ENCODE measurements at places on chromosomes 5 and 9.

DNA sequence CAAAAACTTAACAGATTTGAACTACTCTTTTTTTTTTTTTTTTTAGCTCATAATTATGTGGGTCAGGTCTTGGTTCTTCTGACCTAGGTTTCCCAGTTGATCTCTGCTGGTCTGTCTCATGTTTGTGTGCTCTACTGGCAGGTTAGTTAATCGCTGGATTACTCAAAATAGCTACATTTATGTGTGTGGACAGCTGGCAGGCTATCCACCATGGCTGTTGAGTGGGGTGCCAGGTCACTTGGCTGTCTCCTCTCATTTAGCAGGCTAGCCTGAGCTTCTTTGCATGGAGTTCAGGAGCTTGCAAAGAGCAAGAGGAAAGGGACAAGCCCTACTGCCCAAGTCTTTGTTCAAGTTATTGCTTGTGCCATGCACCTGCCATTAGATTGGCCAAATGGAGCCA lies 9.3 kb downstream of the ADCY2 start:
- no peak for DNase-seq

DNA sequence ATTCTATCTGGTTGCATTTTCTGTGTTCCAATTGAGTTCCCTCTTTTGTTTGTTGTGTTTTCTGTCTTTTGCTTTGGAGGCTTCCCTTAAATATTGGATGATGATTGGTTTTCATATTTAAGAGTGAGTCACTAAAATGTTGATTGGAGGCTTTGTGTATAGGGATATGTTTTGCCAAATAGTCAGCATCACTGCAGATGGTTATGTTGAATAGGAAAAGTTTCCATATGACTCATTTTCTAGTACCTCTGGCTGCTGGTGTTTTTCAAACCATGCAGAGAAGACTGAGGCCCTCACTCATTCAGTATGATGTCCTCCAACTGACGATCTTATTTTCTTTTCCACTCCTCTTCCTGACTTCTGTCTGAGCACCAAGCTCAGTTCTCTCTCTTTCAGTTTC lies 1290.0 kb downstream of the EFNA5 start:
- no peak for DNase-seq

GRCh38 chr9:128053560-128053959 lies 13.6 kb downstream of the NAIF1 start:
- no peak for DNase-seq

GRCh38 chr9:118281772-118282171 lies 577.6 kb downstream of the TLR4 start:
- DNase-seq = no peak

DNA sequence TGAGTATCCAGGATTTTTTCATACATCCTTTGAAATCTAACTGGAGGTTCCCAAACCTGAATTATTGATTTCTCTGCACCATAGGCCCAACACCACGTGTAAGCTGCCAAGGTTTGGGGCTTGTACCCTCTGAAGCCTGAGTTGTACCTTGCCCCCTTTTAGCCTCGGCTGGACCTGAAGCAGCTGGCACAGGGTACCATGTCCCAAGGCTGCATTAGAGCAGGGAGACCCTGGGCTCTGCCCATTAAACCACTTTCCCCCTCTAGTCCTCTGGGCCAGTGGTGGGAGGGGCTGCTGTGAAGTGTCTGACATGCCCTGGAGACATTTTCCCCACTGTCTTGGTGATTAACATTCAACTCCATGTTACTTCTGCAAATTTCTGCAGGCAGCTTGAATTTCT lies 532.9 kb upstream of the NUDT12 start:
- no peak for DNase-seq

DNA sequence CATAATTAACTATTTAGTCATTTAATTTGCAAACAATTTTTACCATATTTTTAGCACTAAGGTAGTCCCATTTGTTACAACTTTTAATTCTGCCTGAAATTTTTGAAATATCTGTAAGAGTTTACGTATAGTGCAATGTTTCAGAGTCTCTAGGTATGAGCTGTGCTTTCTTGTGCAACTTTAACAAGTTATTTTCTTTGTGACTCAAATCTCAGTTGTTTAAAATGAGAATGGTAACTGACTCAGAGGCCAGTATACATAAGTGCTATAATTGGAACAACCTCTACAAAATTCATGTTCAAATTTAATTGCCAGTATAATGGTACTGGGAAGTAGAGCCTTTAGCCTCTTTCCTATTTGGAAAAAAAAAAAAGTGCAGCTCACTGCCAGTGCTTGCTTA lies 14.2 kb upstream of the ZNF883 start:
- DNase-seq = no peak

GRCh38 chr5:141654298-141654697 lies 3.1 kb upstream of the FCHSD1 start:
- no peak for DNase-seq

DNA sequence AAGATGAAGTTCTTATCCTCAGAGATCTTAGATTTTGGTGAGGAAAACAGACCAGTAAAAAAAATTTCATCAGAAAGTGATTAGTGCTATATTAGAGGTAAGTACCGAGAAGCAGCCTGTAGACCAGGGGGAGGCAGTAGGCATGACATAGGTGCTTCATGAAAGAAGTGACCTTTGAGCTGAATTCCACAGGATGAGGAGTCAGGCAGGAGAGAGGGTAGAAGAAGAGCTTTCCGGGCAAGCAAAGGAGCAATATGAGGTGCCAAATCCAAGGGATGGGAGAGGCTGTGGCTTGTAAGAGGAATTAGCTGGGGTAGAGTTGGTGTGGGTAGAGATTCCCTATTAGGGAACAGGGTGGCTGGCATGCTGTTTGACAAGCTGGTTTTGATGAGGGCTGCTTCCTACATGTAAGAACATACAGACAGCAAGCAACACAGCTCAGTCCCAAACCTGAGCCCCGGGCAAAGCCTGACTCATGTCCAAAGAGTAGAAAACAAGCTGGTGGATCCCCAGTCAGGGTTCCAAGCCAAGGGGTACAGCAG lies 48.4 kb upstream of the PWWP2A start:
- no peak for DNase-seq

DNA sequence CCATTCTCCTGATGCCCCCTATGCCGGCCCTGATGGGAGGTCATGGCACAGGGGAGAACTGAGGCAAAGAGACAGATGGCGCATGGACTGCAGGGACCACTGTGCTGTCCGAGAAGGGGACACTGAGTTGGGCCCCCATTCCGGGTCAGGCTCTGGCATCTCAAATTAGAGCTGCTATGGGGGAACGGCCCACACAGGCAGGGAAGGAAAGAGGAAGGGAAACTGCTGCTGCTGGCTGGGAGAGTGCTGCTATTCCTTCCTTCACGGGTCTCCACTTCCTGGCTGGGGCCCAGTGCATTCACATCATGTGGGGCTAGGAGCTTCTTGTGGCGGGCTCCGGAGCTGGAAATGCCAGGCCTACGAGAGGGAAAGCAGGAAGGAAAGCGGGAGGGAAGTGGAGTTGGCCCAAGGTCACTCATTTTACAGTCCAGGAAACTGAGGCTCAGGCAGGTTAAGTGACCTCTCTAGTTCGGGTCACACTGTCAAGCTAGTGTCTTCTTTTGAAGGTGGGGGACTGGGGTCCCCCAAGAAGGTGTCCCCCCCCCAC lies 1.3 kb upstream of the CARD19 start:
- no peak for DNase-seq

- no peak for DNase-seq
Measured at GRCh38 chr9:130050462-130050861, 3.2 kb upstream of the GPR107 start.

GRCh38 chr9:131885144-131885609 lies 145.3 kb upstream of the RAPGEF1 start:
- DNase-seq = no peak

DNA sequence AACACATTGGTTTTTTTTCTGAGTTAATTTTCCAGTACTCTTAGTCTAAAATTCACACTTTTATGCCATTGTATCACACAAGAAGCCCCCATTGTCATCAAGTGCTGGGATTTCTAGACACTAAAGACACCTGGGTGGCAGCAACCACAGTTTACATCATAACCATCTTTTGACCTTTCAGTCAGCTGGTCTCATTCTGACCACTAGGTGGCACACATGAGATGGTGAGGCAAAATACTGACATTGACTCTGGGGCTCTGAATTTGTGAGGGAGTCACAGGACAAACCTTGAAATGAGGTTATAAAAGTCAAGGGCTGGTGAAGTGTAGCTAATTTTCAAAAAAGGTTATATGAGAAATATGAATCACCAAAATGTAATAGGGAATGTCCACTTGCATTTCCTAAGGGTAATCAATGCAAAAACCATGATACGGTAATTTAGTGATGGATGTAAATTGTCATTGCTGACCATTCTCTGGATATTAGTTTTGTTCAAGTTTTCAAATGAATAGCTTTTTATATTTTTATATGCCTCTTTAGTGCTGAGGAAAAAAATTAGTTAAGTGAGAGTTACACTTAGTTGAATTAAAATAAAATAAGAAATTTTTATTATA lies 229.4 kb downstream of the DMAC1 start:
- DNase-seq = peak; percentile 45

DNA sequence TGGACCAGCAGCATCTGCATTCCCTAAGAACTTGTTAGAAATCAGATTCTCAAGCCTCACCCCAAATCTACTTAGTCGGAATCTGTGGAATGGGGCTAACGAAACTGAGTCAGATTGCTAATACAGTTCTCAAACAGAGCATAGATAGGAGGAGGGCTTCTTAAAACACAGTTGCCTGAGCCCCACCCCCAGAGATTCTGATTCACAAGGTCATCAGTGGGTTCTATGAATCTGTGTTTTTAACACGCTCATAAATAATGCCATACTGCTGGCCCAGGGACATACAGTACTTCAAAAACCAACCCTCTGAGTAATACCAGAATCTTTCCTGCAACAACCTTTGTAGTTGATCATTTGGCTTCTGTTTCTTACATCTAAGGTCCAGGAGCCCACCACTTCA lies 32.9 kb upstream of the GARNL3 start:
- DNase-seq = no peak

DNA sequence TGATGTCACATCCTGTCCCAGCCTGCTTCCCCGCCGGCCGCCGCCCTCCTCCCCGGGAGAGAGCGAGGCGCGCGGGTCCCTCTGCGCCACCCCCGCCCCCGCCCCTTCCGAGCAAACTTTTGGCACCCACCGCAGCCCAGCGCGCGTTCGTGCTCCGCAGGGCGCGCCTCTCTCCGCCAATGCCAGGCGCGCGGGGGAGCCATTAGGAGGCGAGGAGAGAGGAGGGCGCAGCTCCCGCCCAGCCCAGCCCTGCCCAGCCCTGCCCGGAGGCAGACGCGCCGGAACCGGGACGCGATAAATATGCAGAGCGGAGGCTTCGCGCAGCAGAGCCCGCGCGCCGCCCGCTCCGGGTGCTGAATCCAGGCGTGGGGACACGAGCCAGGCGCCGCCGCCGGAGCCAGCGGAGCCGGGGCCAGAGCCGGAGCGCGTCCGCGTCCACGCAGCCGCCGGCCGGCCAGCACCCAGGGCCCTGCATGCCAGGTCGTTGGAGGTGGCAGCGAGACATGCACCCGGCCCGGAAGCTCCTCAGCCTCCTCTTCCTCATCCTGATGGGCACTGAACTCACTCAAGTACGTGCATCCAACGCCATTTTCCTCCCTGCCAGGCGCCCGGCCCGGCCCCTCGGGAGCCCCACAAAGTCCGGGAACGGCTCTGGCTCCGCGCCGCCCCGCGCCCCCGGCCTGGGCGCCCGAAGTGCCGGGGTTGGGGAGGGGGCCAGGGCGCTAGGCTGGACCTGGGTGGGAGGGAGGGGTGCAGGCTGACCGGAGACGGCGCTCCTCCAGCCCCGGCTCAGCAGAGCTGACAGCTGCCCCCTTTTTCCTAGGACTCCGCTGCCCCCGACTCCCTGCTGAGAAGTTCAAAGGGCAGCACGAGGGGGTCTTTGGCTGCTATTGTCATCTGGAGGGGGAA lies 12.0 kb upstream of the OLFM1 start:
- DNase-seq = no peak

GRCh38 chr9:89985068-89985467 lies 380.3 kb downstream of the GADD45G start:
- DNase-seq = no peak

- DNase-seq = no peak
Measured at GRCh38 chr9:120768886-120769285, 24.3 kb downstream of the FBXW2 start.

DNA sequence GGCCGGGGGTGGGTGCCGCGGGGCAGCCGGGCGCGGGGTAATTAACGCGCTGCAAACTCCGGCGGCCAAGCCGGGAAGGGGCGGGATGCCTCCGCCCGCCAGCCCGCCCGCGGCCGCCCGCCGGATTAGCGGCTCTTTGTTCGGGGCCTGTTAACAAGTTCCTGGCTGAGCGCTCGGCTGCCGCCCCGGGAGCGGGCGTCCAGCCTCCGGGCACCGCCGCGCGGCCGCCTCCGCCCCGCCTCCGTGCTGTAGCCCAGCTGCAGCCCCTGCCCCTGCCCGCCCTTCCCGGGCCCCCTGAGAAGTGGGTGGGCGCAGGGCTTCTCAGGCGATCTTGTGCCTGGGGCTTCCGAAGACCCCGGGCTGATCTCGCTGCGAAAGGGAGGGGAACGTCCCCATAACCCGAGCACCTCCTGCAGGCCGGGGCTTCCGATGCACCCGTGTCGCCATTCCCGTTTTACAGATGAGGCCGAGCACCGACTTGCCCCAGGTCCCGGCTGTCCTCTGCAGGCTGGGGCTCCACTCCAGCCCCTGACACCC lies 7.5 kb downstream of the UNC5A start:
- DNase-seq = peak; percentile 13

- DNase-seq = peak; percentile 50
Measured at GRCh38 chr5:139747583-139748504, 47.8 kb upstream of the PSD2 start.

- DNase-seq = no peak
Measured at GRCh38 chr5:39648848-39649227, 224.1 kb upstream of the DAB2 start.

GRCh38 chr9:129567842-129568559 lies 52.9 kb downstream of the C9orf50 start:
- no peak for DNase-seq

DNA sequence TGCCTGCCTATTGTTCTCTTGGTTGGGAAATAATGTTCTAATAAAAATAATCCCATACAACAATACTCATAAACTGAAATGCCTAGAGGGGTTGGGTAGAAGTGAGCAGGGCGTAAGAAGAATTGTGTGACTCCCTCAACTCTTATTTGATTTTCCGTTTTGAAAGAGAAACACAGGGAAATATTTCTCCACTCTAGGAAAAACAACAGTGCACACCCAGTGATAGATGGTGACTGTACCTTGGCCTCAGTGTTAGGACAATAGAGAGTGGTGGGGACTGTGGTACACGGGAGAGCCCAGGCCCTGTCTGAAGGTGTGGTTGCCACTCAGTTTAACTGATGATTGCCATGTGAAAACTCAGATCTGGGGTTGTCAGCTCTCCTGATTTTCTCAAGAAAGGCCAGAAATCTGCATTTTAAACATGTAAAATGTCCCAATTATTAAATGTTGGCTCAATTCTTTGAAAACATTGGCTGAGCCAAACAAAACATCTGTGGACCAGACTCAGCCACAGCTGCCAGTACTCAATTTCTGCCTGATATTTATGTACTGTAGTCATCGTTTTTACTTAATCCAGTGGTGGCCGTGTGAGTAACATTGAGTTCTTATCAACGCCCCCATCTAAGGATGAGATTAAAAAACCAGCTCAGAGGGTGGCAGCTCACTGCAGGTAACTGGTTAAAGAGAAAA lies 103.8 kb upstream of the ZNF618 start:
- no peak for DNase-seq

Measured in CD8-positive, alpha-beta memory T cell (primary cell).